ENCODE measurements at places on chromosomes 16 and 17. TPM values are rescaled to one million over a fixed set of nuclear protein-coding genes. Genes with fewer than 3 reads are reported as not detected.

Gene MYOCD
- 0.97 TPM for total RNA-seq

Gene KRT25
- not detected for total RNA-seq

Gene FNDC8
- not detected for total RNA-seq

DNA sequence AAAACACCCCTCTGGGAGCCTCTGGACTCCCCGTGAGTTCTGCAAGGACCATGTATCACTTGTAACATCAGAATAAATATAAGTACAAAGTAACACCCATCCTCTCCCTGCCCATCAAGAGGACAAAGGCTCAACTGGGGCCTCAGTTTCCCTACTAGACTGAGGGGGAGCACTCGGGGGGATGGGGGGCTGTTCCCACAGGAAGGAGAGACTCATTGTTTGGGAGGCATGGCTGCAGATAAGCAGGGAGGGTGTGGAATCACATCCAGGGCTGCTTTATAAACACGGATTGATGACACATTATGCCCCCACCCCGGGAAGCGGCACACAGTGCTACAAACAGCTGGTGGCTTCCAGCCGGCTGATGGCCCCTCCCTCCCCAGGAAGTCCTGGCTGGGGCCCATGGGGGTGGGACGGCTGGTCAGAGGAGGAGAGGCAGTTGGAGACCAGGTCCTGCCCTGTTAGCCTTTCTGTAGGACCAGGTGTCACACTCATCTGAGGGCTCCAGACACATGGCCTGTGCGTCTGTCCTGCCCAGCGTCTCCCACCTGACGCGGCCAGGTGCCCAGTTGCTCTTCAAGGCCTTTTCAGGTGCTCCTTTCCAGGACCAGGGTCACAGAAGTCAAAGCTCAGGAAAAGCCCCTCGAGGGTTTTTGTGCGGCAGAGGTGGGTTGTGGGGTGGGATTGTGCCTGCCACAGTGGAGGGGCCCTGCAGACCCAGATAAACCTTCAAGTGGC lies 1.3 kb upstream of the MPG start:
- H3K27me3 ChIP-seq = no peaks in the 10 kb centered on the region
- H3K36me3 ChIP-seq = peaks cover 11% of the 10 kb centered on the region
- DNase-seq = no peak
- H3K4me1 ChIP-seq = peaks cover 46% of the 10 kb centered on the region
- H3K27ac ChIP-seq = peak overlapping the region; percentile 98

Gene TBC1D3
- not detected for total RNA-seq

Gene ZNF385C
- not detected for total RNA-seq

DNA sequence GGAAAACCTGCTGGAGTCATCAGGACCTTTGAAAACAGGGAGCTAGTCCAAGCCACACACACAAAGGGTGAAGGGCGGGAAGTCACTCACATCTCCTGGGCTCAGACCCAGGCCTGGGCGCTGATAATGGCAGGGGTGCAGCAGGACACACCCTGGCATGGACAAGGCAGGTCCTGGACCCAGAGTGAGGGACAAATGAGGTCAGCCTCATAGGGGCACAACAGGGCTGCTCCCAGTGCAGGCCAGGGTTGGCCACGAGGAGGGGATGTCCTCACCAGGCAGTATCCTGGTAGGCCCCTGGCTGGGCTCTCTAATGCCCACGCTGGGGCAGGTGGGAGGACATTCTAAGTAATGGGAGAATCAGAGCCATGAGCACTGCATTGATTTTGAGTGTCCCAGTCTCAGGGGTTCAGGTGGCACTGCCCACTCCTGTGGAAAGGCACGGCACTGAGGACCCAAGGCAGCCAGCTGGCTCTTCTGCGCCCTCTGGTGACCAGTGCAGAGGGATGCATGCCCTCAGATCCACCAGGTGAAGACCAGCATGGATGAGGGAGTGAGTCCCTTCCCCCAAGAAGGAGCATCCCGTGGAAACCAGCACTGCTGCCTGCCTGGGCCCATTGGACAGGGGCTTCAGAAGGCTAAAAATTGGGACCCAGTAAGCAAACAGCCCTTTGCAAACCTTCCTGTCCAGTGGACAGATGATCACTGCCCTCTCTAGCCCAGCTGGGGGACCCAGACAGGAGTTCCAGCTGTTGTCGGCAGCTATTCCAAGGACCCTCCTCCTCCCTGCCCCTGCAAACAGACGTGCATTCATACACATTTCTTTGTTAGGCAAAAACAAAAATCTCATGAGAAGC lies 23.4 kb upstream of the SREBF1 start:
- H3K27me3 ChIP-seq = no peaks in the 10 kb centered on the region
- H3K4me1 ChIP-seq = peaks cover 17% of the 10 kb centered on the region
- H3K4me3 ChIP-seq = no peak overlapping the region
- H3K36me3 ChIP-seq = peaks cover 15% of the 10 kb centered on the region

Gene MYCBPAP
- total RNA-seq = 1.4 TPM

DNA sequence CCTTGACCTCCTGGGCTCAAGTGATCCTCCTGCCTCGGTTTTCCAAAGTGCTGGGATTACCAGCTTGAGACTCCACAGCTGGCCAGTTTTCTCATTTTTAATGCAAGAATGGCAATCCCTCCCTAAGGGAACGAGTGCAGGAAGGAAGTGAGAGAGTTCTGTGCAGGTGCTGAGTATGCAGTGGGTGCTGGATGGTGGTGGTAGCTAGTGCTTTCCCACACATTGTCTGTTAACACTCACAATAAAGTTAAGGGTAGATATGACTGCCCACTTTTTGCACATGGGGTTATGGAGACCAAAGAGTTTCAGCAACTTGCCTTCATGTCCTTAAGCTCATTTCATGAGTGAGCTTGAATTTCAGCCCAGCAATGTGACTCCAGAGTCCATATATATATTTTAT lies 18.5 kb downstream of the RGS9 start:
- H3K27ac ChIP-seq = no peak overlapping the region
- no peak for DNase-seq
- no peaks in the 10 kb centered on the region for H3K36me3 ChIP-seq
- no peaks in the 10 kb centered on the region for H3K4me1 ChIP-seq
- no peak overlapping the region for H3K4me3 ChIP-seq
- H3K27me3 ChIP-seq = no peaks in the 10 kb centered on the region

Gene BICDL2
- total RNA-seq = not detected

Gene MFAP4
- 28.9 TPM for total RNA-seq

DNA sequence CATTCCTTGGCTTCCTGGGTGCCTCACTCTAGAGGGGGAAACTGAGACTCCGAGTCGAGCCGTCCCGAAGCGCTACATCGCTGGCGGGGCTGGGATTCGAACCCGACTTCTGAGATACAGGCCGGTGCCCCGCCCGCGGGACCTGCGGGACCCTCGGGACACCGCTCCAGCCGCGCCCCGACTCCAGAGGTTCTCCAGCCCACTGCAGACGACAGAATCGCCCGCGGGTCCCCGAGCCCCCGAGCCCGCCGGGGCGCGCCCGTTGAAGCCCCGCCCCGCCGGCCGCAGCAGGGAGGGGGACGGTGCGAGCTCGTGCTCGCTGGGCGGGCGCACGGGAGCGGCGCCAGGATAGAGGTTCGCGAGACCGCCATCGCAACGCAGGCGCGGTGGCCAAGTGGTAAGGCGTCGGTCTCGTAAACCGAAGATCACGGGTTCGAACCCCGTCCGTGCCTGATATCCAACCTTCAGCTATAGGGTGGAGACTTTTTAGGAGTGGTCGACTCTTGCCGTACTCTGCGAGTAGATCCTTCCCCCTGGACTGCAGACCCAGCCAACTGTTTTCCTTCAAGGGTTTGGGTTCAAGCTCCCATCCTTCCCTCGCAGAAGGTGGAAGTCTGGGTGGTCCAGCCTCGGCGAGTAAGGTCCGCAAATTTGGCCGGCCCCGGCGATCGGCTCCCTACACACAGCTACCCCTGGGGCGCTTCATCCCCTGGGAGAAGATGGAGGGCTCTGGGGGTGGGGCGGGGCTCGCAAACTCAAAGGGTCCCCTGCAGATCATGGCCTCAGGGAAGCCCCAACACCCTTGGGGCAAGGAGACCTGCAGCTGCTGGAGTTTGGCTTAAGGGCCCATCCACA lies 214.6 kb downstream of the MRTFB start:
- peak overlapping the region; percentile 88 for H3K27ac ChIP-seq
- peak overlapping the region; percentile 25 for H3K4me3 ChIP-seq
- DNase-seq = peak; percentile 98
- H3K4me1 ChIP-seq = no peaks in the 10 kb centered on the region

DNA sequence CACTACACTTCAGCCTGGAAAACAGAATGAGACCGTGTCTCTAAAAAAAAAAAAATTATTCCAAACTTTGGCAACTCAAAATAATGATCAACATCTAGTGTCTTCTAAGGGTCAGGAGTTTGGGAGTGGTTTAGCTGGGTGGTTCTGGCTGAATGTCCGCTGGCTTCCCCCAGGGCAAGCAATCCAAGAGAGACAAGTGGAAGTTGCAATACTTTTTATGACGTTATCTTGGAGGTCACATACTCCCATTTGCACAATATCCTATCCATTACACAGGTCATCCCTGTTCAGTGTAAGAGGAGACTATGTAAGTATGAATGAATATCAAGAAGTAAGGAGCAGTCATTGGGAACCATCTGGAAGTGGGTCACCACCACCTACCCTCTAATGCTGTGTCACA lies 15.2 kb upstream of the CLEC3A start:
- no peak overlapping the region for H3K4me3 ChIP-seq
- H3K4me1 ChIP-seq = no peaks in the 10 kb centered on the region
- H3K27me3 ChIP-seq = no peaks in the 10 kb centered on the region
- no peak for DNase-seq
- H3K36me3 ChIP-seq = no peaks in the 10 kb centered on the region

Gene MT4
- not detected for total RNA-seq

DNA sequence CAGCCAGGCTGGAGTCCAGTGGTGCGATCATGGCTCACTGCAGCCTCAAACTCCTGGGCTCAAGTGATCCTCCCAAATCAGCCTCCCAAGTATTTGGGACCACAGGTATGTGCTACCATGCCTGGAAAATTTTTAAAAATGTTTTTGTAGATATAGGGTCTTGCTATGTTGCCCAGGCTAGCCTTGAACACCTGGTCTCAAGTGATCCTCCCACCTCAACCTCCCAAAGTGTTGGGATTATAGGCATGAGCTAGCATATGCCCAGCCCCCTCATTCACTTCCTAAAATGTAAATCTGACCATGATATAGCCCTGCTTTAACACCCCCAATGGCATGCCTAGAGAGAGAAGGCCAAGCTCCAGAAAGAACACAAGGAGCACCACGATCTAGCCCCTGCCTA lies 98.6 kb downstream of the NDE1 start:
- no peaks in the 10 kb centered on the region for H3K27me3 ChIP-seq
- DNase-seq = no peak
- no peaks in the 10 kb centered on the region for H3K4me1 ChIP-seq
- no peak overlapping the region for H3K27ac ChIP-seq
- H3K4me3 ChIP-seq = no peak overlapping the region
- H3K36me3 ChIP-seq = no peaks in the 10 kb centered on the region
